ENCODE measurements at places on chromosomes 6 and 20.

DNA sequence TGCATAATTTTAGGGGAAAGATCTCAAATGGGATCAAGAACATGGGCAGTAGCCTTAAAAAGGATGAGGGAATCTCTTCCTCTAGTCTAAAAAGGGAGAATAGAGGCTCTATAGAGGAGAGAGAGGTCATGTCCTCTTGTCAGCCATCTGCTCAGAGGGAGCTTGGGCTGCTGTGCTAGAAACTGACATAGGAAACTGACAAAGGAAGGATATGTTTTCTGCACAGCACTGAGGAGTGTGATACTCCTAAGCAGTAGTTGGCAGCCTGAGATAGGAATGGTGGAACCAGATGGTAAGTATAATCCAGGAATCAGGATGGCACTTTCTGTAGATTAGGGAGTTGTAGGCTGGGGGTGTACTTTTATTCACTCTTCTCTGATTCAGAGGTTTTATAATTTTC is 59.2 kb downstream of the PTPRA start:
- no peak for ATAC-seq

DNA sequence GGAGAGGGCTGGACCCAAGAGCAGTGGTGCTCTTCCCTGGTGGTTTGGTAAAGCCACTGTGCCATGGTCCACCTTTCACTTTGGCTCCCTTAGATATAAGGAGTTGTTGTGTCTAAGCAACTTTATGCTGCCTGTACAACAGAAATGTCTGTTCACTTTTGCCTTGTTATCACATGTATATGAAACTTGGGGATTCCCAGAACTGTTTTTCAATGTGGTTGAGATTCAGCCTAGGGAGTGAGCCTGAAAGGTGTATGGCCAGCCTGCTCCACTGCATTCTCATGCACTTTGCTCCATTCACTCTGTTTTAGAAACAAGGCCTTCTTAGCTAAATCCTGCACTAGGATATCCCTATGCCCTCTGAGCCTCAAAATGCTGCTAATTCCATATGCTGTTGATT is 234.5 kb upstream of the THEMIS start:
- ATAC-seq = no peak

GRCh38 chr6:133242637-133243585 is 1.8 kb downstream of the EYA4 start:
- peak; percentile 54 for ATAC-seq

GRCh38 chr6:72857791-72858585 is 236.1 kb downstream of the KCNQ5 start:
- no peak for ATAC-seq

- no peak for ATAC-seq
Measured at GRCh38 chr6:137815692-137816091, 51.4 kb upstream of the TNFAIP3 start.

- ATAC-seq = no peak
Measured at GRCh38 chr6:279341-280029, 12.8 kb upstream of the DUSP22 start.

GRCh38 chr6:169164986-169165385 is 88.7 kb downstream of the THBS2 start:
- ATAC-seq = no peak

GRCh38 chr6:162363757-162364156 is 363.8 kb downstream of the PRKN start:
- no peak for ATAC-seq

DNA sequence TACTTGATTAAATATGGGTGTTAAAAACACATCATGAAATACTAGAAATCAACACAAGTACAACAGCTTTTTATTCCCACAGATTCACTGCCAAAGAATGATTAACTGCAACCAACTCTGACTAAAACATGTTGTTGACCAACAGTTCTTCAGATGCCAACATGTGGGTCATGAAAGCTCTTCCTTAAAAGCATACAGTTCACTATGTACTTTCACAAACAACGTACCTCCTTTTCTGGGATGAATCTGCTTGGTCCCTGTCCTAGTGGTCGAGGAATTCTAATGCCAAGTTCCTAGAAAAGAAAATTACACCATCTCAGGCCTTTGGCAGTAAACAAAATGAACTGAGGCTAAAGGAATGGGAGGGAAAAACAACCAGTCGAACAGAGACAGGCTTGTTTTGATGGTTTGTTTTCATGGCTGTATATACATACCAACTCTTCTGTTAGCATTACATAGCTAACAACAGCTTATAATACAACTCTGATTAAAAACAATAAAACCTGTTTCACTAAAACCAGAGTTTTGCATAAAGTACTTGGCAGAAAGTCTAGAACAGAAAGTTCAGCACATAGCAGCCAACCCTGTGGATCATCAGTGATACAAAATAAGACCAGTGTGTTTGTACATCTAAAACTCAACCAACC is 92.5 kb downstream of the SESN1 start:
- no peak for ATAC-seq

DNA sequence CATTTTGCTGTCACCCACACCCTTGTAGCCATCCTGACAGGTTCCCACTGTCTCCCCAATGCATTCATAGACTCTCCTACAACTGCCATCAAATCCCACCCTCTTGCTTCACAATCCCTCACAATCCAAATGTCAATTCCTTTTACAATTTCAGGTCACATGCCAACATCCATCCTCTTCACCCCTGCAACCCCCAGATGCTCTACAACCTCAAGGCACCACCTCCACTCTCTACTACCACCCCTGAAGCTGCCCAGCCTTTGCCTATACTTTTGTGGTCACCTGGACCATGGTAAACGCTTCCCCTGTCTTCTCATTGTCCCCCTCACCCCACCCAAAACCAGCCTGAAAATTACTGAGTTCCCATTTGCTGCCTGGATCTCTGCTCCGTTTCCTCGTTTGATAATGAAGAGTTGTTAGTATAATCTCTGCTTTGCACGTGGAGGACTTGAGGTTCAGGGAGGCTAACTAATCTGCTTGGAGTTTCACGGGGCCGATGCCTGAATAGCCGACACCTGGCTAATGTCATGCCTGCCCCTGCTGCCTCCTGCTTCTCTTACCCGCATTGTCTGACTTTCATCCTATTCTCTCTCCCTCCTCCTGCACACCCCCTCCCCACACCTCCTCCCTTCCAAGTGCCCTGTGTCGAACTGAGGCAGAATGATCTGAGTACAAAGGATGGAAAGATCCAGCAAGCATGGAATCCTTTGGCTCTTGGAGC is 82.4 kb upstream of the TOX2 start:
- ATAC-seq = no peak

- ATAC-seq = no peak
Measured at GRCh38 chr6:33167374-33168283, 24.6 kb downstream of the COL11A2 start.

DNA sequence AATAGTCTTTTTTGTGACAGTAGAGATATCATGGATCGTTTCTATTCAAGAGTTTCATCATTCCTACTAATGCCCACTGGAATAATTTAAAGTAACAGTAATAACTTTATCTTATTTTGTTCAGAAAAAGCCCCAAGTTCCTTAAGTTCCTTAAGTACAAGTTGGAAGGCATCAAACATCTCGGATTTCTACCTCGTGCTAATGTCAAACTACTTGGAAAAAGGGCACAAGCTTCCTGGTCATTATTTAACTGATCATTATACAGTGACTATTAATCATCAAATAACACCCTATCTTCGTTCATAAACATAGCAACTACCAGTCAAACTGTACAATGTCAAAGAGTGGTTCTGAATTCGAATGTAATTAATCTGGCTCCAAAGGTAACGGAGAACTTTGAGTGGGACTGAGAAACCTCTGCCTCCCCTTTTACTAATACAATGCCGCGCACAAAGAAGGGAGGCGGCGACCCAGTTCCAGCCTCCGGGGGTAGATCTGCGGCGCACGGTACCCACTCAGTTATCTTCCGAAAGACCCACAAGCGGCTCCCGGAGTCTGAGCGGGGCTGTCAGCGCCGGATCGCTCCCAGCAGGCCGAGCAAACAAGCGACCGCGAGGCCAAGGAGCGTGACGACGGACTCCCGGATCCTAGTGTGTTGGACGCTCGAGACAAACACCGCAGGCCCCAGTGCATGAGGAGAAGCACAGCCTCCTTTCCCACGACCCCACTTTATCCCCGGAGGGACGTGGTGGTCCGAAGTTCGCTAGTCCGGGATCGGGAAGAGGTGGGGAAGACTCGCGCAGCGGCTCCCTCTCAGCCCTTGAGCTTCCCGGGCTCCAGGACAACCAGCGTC is 716 bp downstream of the SHPRH start:
- peak; percentile 73 for ATAC-seq

GRCh38 chr6:14466278-14466677 is 348.7 kb downstream of the CD83 start:
- ATAC-seq = no peak

GRCh38 chr6:102686461-102686860 is 1293.0 kb downstream of the GRIK2 start:
- ATAC-seq = no peak

DNA sequence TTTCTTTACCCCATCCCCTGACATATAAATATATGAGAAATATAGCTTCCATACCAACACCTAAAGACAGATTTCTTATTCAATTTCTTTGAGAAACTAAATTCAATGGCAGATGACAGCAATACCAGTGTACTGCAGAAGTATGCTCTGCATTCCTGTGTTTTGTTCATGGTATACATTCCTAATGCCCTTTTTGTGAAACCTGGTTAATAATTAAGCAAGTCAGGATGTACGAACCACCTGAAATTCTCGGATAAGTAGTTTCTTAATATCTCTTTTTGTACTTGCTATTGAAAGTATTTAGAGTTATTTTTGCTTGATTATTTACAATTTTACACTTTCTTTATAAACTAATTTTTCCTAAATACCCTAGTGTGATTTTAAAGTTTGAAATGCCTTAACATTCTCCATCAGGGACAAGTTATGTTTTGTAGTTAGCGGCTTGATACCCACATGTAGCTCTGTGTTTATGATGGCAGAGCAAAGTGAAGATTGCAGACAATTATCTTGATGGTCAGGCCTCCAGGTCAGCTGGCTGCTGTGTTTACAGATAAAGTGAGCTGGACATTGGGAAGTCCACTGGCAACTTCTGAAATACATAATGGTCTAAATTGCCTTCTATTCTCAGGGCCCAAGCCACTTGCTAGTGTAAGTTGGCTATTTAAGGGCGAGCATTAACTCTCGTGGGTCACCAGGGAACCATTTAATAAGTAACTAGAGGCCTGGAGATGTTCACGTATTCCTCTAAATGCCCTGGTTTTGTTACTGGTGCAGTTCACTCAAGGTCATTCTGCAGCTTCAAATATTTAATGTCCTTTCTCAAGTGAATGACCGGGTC is 58.2 kb downstream of the PLCB1 start:
- no peak for ATAC-seq

DNA sequence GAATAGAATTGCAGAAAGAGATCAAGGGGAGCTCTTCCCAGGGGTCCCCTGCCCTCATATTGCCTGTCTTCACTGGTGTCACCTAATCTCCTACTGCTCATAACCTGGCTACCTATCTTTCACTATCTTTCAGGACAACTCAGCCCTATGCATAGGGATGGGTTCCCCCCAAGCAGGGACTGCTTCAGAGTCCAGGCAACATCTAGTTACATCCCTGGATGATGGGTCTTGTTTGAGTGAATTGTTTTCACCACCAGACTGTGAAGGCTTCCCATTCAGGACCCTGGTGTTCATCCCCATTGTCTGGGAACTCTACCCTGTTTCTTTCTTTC is 850 bp upstream of the HECA start:
- ATAC-seq = peak; percentile 18

DNA sequence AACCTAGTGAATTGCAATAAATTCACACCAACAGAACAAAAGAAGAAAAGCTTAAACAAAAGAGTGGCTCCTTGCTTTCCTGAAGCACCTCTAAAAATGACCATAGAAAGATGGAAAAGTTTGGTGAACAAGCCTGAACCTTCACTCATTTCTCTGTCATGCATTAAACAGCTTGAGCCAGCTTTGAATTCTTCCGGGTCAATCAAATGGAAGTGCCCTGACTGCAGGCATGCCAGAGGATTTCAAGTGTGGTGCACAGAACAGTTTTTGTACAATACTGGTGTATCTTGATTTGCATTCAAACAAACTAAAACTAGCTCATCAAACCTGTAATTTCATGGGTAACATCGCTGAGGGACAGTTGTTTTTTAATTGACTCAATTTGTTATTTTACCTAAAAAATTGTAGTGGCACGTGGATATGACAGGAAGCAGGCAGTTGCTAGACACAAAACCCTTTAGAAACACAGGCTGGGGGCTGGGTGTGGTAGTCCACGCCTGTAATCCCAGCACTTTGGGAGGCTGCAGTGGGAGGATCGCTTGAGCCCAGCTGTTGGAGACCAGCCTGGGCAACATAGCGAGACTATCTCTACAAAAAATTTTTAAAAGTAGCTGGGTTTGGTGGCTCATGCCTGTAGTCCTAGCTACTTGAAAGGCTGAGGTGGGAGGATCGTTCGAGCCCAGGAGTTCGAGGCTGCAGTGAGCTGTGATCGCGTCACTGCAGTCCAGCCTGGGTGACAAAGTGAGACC is 9.1 kb downstream of the CASS4 start:
- ATAC-seq = no peak

- no peak for ATAC-seq
Measured at GRCh38 chr6:160170018-160170680, 48.5 kb downstream of the SLC22A1 start.

GRCh38 chr20:57465486-57465885 is 59.5 kb downstream of the CTCFL start:
- ATAC-seq = no peak

- no peak for ATAC-seq
Measured at GRCh38 chr20:31542963-31543362, 28.7 kb downstream of the HM13 start.

DNA sequence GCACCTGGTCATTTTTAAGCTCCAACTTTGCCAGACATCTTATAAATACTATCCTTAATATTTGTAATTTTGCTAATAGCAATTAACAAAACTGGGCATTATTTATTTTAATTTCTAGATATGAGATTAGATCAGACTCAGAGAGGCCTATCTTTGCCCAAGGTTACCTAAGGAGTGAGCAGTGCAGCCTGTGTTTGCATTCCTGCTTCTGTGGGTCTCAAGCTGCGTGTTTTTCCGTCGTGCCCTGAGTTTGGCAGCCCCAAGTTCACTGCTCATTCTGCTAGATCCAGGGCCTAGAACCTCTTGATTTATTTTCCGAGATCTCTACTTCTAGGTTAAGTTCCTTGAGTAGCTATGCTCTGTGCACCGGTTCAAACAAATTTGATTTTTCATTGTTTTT is 11.0 kb upstream of the ADGRG6 start:
- peak; percentile 54 for ATAC-seq

DNA sequence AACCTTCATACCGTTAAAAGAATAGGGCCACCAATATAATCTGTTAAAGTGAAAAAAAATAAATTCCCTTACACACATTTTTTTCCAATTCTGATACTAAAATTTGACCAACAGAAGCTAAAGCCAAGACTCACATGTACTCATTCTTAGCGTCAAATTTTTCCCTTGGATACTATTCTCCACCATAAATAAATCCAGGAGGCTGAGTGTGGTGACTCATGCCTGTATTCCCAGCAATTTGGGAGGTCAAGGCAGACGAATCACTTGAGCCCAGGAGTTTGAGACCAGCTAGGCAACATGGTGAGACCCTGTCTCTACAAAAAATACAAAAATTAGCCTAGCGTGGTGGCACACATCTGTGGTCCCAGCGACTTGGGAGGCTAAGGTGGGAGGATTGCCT is 43.9 kb downstream of the SCML4 start:
- ATAC-seq = no peak

- ATAC-seq = peak; percentile 67
Measured at GRCh38 chr6:31736021-31736767, at the start of gene CLIC1. TSS of gene CLIC1 (minus strand) at chr6:31736530. CDS start at chr6:31736300, 230 bp downstream.

Data from SK-N-SH treated with all-trans-retinoic acid at 6 μM for 48 hours (cell line).